ENCODE measurements at places on chromosomes 7 and 10.
A peak's percentile ranks its signal among the peaks of the same experiment; 100 is the strongest.

DNA sequence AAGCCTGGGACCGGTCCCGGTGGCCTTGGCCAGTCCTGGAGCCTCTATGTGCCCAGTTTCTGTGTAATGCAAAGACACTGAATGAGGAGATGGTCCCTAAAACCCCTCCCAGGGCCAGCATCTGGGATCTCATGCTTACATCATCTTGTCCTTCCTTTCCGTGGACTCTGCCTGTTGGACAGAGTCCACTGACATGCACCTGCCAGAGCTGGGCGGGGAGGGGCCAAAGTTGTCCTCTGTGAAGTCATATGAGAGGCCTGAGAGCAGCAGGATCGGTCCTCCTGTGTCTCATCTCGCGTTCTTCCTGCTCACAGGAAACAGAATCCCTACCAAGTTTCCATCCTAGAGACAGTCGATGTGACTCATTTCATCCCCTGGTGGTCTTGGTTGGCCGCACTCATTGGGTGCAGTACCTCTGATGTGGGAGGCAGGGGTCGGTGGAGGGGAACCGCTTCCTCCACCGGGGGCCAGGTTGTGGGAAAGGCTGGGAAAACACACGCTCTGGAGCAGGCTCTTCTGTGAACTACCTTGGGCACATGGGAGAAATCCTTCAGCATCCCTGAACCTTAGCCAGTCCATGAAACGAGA is 389.6 kb upstream of the PODXL start:
- DNase-seq, result no peak

DNA sequence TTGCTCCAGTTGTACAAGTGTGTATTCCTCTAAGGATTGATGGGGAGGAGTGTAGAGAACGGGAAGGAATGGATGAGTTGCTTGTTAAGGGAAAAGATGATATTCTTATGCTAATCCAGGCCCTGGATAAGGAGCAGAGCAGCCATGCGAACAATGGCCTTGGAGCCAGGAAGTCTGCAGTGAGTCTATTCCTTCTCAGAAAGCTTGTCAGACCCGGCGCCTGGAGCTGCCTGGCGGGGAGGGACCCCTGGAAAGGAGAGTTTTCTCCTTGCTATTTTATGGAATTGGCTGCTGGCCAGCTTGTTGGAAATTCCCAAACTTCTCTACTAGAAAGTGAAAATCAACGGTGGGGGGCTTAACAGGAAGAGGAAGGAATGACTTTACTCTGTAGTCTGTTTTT is 89.1 kb downstream of the MMRN2 start:
- no peak for DNase-seq

GRCh38 chr7:11208883-11209465 is 235.3 kb downstream of the PHF14 start:
- no peak for DNase-seq

- DNase-seq, result no peak
These were observed 221.8 kb downstream of the HPSE2 start for GRCh38 chr10:99013885-99014284.

GRCh38 chr7:26337232-26337865 is 45.7 kb downstream of the SNX10 start:
- no peak for DNase-seq

GRCh38 chr7:73507556-73507955 is 14.5 kb downstream of the BAZ1B start:
- no peak for DNase-seq

GRCh38 chr7:99219185-99219767 is 11.4 kb upstream of the KPNA7 start:
- DNase-seq, result no peak

GRCh38 chr10:34097682-34098081 is 717.4 kb downstream of the PARD3 start:
- no peak for DNase-seq

DNA sequence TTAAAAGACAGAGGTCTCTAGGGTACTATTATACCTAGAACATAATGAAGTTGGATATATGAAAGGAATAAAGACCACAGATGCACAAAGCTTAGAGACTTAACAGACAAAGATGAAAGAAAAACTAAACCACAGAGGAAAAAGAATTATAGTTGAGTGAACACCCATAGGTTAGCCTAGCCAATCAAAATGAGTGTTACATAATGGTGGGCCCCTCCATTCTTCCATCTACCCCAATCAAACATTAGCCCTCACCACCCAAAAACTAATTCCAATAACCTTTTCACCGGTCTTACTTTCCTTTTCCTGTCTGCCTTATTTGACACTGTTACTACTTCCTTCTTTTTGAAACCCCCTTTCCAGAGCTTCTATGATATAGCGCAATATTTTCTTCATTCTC is 130.1 kb downstream of the ELMO1 start:
- no peak for DNase-seq

GRCh38 chr10:57785068-57785467 is 482.6 kb downstream of the IPMK start:
- no peak for DNase-seq

GRCh38 chr7:30595436-30596013 is 847 bp downstream of the GARS1 start:
- no peak for DNase-seq

- DNase-seq, result peak; percentile 80
These were observed 370 bp upstream of the EZH2 start for GRCh38 chr7:148884299-148885022.

DNA sequence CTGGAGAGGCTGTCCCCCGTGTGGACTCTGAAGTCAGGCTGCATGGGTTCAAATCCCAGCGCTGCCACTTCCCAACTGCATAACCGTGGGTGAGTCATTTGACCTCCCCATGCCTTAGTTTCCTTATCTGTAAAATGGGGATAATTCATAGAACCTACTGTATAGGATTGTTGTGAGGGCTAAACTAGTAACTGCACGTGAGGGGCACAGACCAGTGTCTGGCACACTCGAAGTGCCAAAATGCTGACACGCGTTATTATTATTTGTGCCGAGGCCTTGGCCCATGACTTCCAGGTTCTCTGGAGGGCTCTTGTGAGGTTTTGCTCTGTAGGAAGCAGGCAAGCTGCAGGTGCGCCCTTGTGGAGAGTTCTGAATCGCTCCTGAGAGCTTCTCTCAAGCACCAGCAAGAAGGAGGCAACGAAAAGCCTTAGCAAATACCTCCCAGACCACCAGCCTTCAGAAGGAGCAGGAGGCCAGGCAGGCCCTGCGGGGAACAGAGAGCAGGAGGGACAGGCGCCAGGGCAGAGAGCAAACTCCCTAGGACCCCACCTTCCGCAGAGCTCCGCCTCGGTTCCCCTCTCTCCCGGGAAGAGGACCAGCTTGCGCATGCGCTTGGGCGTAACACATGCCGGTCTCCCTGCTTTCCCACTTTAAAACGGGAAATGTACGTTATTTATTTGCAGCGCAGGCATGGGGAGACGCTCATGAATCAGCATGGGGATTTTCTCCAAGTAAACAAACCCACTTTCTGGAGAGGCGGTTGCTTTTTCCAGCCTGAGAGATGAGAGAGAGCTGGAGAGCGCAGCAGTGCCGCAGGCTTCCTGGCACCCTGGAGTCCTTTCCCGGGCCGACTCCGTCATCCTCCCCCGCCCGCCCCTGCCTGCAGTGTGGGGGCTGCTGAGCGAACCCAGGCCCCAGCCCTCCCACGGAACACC is 39.6 kb downstream of the SORCS3 start:
- no peak for DNase-seq

GRCh38 chr7:72278550-72278949 is 133.6 kb downstream of the CALN1 start:
- DNase-seq, result no peak

- DNase-seq, result no peak
These were observed 50.1 kb downstream of the PDGFA start for GRCh38 chr7:469563-469961.

- no peak for DNase-seq
These were observed 202.6 kb downstream of the GALNT17 start for GRCh38 chr7:71334541-71334940.

DNA sequence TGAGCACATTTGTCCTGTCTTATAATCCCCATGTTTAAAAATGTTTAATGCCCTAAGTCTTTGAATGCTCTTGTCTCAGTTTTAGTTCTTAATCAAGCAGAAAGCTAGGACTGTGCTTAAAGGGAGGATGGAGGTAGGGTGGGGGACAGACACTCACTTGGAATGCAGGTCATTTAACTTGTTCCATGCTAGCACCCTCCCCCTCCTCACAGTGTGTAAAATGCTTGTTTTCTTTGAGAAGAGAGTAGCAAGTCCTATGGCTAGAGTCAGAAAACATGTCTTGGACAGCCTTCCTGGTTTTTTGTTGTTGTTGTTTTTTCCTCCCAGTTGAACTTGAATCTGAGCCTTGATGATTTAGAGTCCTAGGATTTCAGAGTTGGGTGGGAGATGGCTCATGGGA is 114.2 kb downstream of the PLPP4 start:
- no peak for DNase-seq

- no peak for DNase-seq
These were observed 116.2 kb downstream of the LRMDA start for GRCh38 chr10:75547391-75548298.

DNA sequence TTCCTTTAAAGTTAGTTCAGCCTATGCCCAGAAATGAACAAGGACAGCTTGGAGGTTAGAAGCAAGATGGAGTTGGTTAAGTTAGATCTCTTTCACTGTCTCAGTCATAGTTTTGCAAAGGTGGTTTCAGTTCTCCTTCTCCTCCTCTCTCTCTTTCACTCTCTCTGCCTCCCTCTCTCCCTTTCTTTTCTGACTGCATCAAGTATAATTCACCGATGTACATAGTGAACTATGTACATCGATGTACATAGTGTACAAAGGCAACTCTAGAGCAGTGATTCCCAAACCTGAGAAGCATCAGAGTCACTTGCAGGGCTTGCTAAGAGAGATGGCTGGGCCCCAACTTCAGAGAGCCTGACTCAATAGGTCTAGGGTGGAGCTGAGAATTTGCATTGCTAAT is 1259.7 kb downstream of the TYW1 start:
- DNase-seq, result no peak

DNA sequence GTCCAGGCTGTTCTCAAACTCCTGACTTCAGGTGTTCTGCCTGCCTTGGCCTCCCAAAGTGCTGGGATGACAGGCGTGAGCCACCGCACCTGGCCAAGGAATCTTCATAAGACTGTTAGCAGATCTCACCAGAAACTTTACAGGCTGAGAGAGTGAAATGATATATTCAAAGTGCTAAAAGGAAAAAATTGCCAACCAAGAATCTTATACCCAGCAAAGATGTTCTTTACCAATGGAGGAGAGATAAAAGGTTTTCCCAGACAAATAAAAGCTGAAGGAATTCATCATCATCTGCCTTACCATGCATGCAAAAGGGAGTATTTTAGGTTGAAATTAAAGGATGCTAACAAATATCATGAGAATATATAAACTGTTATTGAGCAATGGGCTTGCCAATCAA is 23.6 kb downstream of the GIMAP7 start:
- no peak for DNase-seq

GRCh38 chr10:34305189-34305588 is 509.9 kb downstream of the PARD3 start:
- no peak for DNase-seq

GRCh38 chr10:71081229-71081560 is 131.2 kb upstream of the UNC5B start:
- DNase-seq, result no peak

DNA sequence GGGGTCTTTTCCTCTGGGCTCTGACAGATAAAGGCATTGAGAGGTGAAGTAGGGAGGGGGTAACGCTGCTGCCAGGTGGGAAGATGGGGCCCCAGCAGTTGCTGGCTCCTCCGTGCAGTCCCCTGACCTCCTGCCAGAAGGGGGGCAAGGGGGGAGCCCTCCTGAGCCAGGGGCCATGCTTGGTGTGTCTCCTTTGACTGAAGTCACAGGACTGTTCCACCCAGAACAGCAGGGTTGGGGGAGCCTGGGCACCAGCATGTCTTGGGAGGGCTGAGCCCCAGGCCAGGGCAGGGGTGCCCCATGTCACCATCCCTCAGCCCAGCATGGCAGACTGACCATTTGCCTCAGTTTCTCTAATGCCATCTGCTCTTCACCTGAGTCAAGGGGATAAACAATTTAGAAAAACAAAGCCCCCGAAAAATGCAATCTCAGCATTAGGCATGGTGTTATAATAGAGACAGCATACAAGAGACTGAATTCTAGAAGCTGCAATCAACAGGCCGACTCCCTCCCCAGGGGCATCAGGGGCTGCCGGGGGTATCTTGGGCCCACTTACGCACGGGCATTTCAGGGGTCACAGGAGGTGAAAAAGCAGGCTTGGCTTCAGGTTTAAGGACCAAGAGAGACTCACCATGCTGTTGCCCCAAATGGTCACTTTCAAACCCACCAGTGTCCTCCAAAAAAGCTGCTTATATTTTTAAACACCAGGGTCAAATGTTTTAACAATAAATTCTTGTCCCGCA is 108.6 kb upstream of the GPR26 start:
- DNase-seq, result no peak

GRCh38 chr7:157690833-157691585 is 354.2 kb downstream of the DNAJB6 start:
- DNase-seq, result no peak

GRCh38 chr10:45420453-45421192 is 46.6 kb downstream of the ALOX5 start:
- peak; percentile 38 for DNase-seq

DNA sequence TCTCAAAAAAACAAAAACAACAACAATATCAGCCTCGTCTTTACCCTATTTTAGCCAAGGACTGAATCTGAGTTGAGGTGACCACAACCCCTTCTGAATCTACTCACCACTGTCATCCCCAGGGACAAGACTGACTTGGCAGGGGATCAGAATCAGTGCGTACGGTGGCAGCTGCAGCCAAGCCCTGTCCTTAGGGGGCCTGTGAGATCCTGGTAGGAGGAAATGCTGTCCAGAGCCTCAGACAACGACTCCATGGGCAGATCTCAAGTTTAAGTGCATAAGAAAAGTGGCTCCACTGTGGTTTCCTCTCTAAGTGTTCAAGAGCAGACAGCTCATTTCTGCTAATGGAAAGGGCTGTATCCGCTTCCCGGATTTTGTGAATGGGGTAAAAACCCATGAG is 22.4 kb upstream of the CYTH3 start:
- DNase-seq, result no peak

DNA sequence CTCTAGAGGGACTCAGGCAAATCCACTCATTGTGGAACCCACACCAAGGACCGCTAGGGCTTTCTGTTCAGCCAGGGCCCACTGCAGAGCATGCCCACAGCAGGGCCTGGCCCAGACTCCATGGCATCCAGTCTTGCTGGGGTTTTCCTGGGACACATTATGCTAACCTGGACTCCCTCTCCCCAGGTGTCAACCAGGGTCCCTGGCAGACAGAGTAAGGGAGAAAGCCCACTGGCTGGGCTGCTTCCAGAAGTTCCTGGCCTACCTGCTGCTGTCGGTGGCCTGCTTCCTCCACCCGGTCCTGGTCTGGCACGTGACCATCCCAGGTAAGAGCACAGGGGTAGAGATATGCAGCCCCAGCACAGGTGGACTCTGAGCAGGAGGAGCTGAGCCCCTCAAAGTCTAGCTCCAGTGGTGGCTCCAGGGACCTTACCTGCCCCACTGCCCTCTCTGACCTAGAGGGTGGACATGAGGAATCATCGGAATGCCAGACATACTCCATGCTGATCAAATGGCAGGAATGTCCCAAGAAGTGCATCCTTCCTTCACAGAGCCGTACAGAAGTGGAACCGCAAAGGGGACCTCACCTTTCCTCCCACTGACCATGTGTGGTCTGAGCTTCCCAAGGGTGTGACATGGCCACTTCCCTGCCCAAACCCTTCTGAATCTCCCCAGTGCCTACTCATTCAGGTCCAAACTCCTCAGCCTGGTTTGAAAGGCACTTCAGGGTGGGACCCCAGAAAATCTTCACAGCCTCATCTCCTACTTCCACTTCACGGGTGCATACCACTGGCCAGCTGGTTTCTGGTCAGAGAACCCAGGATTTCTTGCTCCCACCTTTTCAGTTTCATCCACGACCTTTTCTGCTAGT is 22.5 kb downstream of the TMEM72 start:
- DNase-seq, result no peak
